Bronchial smooth muscle cell (primary cell): ENCODE measurements at places on chromosomes 7 and 10. TPM values are rescaled to one million over a fixed set of nuclear protein-coding genes. Genes with fewer than 3 reads are reported as not detected.

NUTM2A gene
- 0.34 and 0.47 TPM in 2 replicates for total RNA-seq

ANKIB1 gene
- total RNA-seq, result 39.0 and 41.3 TPM in 2 replicates

AKR1C4 gene
- total RNA-seq, result not detected in 2 replicates

TAS2R3 gene
- 1.3 and 1.5 TPM in 2 replicates for total RNA-seq

HMX3 gene
- 0.16 TPM in 1 of 2 replicates, not detected in the other for total RNA-seq

ACBD5 gene
- 19.4 and 21.4 TPM in 2 replicates for total RNA-seq

EPDR1 gene
- total RNA-seq, result 6.0 and 13.0 TPM in 2 replicates

NANOS1 gene
- 0.09 and 0.32 TPM in 2 replicates for total RNA-seq

ELFN1 gene
- total RNA-seq, result 1.5 and 3.0 TPM in 2 replicates

ELOVL3 gene
- 0.47 and 0.69 TPM in 2 replicates for total RNA-seq

SNX10 gene
- total RNA-seq, result 0.09 TPM in 1 of 2 replicates, not detected in the other

TMEM270 gene
- total RNA-seq, result 0.16 TPM in 1 of 2 replicates, not detected in the other

RNF148 gene
- total RNA-seq, result 0.16 and 0.26 TPM in 2 replicates

SPDYE11 gene
- not detected in 2 replicates for total RNA-seq

TMEM254 gene
- 6.9 and 9.9 TPM in 2 replicates for total RNA-seq

INA gene
- total RNA-seq, result under 0.01 and 0.47 TPM in 2 replicates

TBC1D12 gene
- total RNA-seq, result 9.2 and 13.6 TPM in 2 replicates

SUN3 gene
- total RNA-seq, result not detected in 2 replicates

SPDYE1 gene
- under 0.01 TPM in 1 of 2 replicates, not detected in the other for total RNA-seq

GNAT3 gene
- not detected in 2 replicates for total RNA-seq

CLRN3 gene
- not detected in 2 replicates for total RNA-seq

BMPER gene
- 7.4 and 11.5 TPM in 2 replicates for total RNA-seq

MKI67 gene
- total RNA-seq, result 0.60 and 1.7 TPM in 2 replicates

PPP1R3C gene
- total RNA-seq, result 125 and 167 TPM in 2 replicates

LRRC61 gene
- 0.69 and 1.4 TPM in 2 replicates for total RNA-seq

SNCG gene
- total RNA-seq, result 7.2 and 69.4 TPM in 2 replicates

TAS2R5 gene
- total RNA-seq, result 0.43 and 0.79 TPM in 2 replicates

TLL2 gene
- under 0.01 TPM in 2 replicates for total RNA-seq

ABCA13 gene
- 2.7 and 3.0 TPM in 2 replicates for total RNA-seq

OR2A12 gene
- not detected in 2 replicates for total RNA-seq

ITPRID1 gene
- total RNA-seq, result not detected in 2 replicates

HOXA6 gene
- total RNA-seq, result 0.09 and 0.16 TPM in 2 replicates

BLOC1S2 gene
- 50.1 and 73.3 TPM in 2 replicates for total RNA-seq

PRKRIP1 gene
- 9.7 and 14.5 TPM in 2 replicates for total RNA-seq

CARD11 gene
- under 0.01 TPM in 1 of 2 replicates, not detected in the other for total RNA-seq

NKX1-2 gene
- not detected in 2 replicates for total RNA-seq

CALCR gene
- not detected in 2 replicates for total RNA-seq

APBB1IP gene
- 1.0 and 1.6 TPM in 2 replicates for total RNA-seq

FERD3L gene
- total RNA-seq, result not detected in 2 replicates

MNX1 gene
- total RNA-seq, result not detected in 2 replicates

TRPV6 gene
- not detected in 2 replicates for total RNA-seq

LEP gene
- not detected in 2 replicates for total RNA-seq

CPN1 gene
- not detected in 2 replicates for total RNA-seq

MMD2 gene
- not detected in 2 replicates for total RNA-seq

CLCN1 gene
- 0.09 TPM in 1 of 2 replicates, not detected in the other for total RNA-seq

POP7 gene
- 26.2 and 31.2 TPM in 2 replicates for total RNA-seq

AASS gene
- 22.4 and 33.1 TPM in 2 replicates for total RNA-seq

FOXP2 gene
- 4.2 and 6.1 TPM in 2 replicates for total RNA-seq

PHYHIPL gene
- under 0.01 TPM in 1 of 2 replicates, not detected in the other for total RNA-seq

FRMD4A gene
- 10.6 and 12.9 TPM in 2 replicates for total RNA-seq
